ENCODE measurements at places on chromosomes 7 and 10.

DNA sequence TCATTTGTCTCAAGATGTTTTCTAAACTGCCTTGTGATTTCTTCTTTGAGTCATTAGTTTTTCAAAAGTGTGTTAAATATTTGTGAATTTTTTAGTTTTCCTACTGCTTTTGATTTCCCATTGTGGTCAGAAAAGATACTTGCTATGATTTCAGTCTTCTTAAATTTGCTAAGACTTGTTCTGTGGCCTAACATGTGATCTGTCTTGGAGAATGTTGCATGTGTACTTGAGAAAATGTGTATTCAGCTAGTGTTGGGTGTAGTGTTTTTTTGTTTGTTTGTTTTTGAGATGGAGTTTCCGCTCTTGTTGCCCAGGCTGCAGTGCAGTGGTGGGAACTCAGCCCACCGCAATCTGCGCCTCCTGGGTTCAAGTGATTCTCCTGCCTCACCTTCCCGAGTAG lies 28.6 kb downstream of the BMPR1A start:
- no peak for DNase-seq

DNA sequence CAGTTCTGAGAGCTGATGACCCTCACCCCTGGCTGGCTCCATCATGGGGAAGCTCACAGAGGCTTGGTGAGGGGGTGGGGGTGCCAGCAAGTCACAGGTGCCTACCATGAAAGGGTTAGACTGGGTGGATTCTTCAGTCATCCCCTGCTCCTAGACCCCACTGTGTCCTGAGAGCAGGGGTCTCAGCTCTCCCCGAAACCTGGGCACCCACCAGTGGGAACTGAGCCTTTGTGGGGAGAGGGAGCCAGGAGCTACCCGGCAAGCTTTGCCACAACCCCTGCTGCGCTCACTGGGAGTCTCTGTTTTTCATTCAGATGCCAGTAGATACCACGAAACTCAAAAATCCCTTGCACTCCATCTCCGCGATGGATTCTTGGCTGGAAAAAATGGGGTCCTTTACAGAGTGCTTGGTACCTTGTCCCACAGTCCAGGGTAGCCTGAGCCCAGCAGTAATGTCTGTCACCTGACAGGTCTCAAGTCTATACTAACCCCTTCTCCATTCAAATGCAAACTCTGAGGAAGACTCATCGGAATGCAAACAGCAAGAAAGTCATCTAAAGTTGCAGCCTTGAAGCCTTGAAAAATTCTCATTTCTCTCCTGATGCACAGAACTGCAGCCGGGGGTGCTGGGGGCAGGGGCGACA lies 48.9 kb upstream of the ENO4 start:
- DNase-seq: no peak

DNA sequence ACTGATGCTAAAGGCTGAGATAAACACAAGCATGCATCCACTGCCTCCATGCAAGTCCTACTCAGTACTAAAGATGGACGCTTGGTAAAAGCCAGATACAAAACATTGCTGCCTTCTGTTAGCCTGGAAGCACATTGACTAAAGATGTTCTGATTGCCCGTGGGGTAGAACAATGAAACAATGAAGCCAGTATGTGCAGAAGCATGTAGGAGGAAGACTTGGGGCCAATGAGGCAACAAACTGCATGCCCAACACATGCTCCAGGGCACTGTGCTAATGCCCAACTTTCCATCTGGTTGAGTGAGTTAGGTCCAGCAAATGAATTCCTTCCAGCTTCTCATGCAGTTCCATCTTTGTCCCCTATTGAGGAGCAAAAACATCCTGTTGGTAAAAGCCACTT lies 1245.5 kb downstream of the GATA3 start:
- DNase-seq: no peak

DNA sequence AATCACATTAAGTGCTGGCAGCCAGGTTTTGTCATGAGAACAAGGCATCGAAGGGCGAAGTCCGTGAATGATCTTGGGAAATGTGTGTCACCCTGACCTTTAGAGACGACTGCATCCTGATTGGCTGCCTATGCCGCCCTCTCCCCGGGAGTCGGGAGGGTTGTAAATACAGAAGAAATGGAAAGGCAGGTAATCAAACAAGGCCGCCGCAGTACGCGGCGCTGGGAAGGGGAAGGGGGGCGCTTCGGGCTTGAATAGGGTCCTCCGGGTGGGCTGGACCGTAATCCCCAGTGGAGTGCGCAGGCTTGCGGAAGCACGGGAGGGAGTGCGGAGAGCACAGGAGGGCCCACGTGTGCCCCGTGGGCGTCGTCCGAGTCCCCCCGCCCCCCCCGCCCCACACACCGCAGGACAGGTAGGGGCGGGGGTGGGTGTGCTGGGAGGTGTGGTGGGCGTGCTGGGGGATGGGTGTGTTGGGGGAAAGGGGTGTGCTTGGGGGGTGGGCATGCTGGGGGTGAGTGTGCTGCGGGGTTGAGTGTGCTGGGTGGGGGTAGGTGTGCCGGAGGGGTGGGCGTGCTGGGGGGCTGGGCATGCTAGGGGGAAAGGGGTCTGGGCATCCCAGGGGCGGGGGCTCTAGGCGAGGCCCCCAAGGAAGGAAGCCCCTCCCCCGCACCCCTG lies 169.4 kb downstream of the ARHGAP12 start:
- peak; percentile 66 for DNase-seq

- DNase-seq: no peak
Observed at GRCh38 chr7:47582764-47583738, 1.1 kb upstream of the TNS3 start.

DNA sequence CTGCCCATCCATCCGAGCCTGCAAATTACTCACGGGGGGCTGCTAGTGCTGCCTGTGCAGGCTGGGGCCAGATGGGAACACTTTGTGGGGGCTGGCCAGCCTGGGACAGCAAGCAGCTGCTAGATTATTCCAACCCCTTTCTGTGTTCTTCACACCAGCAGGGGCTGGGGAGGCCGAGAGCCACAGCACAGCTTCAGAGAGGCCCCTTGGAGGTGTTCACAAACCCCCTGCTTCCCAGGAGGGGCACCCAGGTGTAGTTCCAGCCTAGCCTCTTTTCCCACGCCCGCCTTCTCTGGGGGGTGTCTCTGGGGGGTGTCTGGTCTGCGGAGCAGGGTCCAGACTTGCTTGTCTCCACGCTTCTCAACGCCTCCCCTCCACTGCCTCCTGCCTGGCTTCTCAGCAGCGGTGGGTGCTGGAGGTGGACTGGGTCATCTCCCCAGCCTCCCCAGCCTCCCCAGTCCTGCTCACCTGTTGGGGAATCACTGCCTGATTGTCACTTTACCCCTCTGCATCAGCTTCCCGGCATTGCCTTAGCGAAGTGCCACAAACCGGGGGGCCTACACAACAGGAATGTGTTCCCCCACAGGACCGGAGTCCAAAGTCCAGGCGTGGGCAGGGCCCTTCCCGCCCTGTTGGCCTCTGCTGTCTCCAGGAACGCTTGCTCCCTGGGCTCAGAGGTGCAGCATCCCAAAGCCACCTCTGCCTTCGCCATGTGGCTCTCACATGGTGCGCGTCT lies 74.0 kb upstream of the EN2 start:
- DNase-seq: no peak

GRCh38 chr7:143013893-143014292 lies 13.0 kb downstream of the OR9A2 start:
- no peak for DNase-seq

GRCh38 chr7:45000093-45001032 lies at the start of gene CCM2:
TSS of gene CCM2 (plus strand) at chr7:45000201. CDS start at chr7:45000334, 133 bp downstream.
- DNase-seq: no peak

DNA sequence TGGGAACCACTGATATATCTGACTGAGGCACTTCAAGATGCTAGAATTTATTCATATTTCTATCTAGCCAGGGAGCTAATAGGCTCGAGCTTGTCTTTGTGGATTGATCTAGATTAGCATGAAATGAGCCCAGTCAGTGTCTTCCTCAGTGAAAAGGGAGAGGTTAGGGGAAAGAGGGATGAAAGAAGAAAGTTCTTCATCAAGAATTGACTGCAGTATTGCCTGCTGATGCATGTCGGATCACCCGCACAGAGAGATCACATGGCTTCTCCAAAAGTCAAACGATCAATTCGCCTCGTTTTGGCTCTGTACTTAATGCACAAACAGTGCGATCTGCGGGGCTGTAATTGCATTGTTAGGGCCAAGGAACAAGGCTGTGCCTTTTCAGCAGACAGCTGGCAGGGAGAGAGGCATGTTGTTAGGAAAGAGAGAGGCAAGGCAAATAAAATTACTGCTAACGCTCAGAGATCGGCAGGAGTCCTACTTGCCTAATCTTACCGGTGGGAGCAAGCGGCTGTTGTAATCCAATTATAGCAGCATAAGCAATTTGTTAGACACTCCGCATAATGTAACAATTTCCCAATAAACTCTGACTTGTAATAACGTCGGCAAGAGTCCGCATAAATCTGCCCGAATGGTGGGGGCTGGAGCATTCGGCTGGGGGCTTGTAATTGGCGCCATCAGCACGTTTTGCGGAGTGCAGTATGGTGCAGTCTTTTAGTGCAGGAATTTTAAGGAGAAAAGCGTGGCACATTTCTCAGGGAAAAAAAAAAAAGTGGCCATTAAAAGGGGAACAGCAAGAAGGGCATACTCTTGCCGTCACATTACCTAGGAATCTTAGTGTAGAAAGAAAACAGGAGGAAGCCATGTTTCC lies 102.1 kb downstream of the POLL start:
- no peak for DNase-seq

DNA sequence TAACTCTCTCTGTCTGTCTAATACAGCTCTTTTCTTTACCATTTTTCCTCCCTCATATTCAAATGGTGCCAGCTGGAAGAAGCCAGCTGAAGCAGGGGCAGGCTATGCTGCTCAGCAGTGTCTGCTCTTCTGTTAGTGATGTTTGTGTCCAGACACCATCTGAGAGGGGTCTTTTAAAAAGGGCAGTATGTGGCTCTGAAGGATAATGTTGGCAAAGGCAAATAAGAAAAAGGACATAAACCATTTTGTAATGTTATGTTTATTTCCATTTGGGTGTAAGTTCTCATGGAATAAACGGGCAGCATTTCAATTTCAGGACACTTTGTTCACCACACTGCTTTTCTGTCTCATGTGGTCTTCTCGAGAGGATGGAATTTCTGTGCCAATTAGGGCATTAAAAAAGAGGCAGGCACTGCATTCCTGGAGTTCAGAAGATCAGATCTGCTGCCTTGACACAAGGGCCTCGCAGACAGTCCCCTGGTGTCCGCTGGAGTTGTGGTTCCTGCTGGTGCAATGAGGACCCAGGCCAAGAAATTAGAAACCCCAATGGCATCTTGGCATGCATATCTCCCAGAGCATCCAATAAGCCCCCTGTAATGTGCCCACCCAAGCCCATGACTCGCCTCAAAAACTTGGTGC lies 109.0 kb upstream of the ELMO1 start:
- DNase-seq: no peak

- DNase-seq: no peak
Observed at GRCh38 chr10:103736763-103737162, 118.6 kb downstream of the SH3PXD2A start.

GRCh38 chr10:44967616-44968015 lies 8.0 kb downstream of the RASSF4 start:
- no peak for DNase-seq

GRCh38 chr10:117817116-117817515 lies 229.6 kb downstream of the RAB11FIP2 start:
- no peak for DNase-seq

GRCh38 chr10:102651455-102652169 lies 7.3 kb downstream of the TRIM8 start:
- DNase-seq: no peak

- no peak for DNase-seq
Observed at GRCh38 chr10:35343739-35344138, 7.4 kb downstream of the CCNY start.

- no peak for DNase-seq
Observed at GRCh38 chr7:45660201-45660900, 86.2 kb downstream of the ADCY1 start.

GRCh38 chr10:131563411-131563810 lies 251.9 kb upstream of the TCERG1L start:
- no peak for DNase-seq

GRCh38 chr10:70963271-70963670 lies 74.9 kb upstream of the PCBD1 start:
- no peak for DNase-seq

GRCh38 chr10:98264378-98265065 lies 3.5 kb downstream of the LOXL4 start:
- no peak for DNase-seq

DNA sequence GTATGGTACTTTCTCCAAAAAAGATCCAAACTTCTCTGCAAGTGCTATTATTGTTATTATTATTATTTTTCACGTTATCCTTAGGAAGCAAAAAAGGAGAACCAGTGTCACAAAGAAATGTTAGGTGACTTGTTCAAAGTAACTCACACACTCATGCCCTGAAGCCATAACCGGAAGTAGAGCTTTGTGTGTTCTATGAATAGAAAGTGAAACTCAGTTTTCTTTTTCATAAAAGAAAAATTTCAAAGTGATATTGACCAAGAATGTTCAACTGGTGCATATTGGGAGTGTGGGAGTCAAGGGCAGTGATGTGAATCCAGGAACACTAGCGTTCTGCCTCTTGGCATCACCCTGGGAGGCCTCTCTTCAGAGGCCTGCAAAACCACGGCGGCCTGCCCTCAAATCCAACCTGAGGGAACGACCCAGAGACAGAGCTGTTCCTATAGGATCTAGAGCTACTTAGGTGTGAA lies 106.1 kb downstream of the PRKCQ start:
- DNase-seq: no peak

- no peak for DNase-seq
Observed at GRCh38 chr7:47253650-47254080, 328.2 kb downstream of the TNS3 start.

GRCh38 chr7:45408409-45408737 lies 165.8 kb upstream of the ADCY1 start:
- DNase-seq: no peak

- DNase-seq: no peak
Observed at GRCh38 chr7:31092606-31093005, 40.5 kb downstream of the ADCYAP1R1 start.

DNA sequence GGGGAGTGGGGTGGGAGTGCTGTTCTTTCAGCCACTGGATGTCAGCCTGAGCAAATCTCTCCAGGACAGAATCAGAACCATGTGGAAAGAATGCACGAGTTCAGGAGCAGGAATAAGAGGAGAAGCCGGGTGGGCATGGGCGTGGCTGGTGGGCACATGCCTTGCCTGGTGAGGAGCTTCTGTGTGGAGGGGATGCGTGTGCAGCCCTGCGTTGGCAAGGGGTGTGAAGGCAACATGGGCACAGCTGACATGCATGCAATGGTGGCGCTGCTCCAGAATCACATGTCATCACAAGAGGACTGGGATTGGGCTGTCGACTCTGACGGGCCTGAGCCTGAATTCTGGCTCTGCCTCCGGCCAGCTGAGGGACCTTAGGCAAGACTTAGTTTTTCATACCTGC lies 162.1 kb downstream of the ADAM12 start:
- no peak for DNase-seq

DNA sequence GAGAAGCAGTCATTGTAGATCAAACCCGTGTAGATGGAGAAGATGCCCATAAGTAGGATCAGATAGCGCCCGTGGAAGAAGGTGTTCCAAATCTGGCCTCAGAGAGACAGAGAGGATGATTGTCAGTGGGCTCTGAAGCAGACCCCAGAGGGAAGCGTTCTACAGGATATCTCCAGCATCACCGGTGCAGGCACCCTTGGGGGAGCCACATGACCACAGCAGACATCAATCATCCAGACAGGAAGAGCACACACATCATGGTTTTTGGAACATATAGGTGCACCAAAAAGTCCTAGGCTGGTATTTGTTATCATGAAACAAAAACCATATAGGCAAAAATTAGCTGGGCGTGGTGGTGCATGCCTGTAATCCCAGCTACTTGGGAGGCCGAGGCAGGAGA lies 44.0 kb upstream of the SVOPL start:
- no peak for DNase-seq

GRCh38 chr7:128025380-128025779 lies 5.9 kb downstream of the LRRC4 start:
- DNase-seq: no peak

- no peak for DNase-seq
Observed at GRCh38 chr10:23376229-23376655, 31.6 kb upstream of the C10orf67 start.

Measured in activated CD4-positive, alpha-beta T cell treated with anti-CD3 and anti-CD28 coated beads, Interleukin-2, amount 50 U/mL, for 4 hours (primary cell).